ENCODE measurements at places on chromosomes 12 and 14.
A peak's percentile ranks its signal among the peaks of the same experiment; 100 is the strongest.

DNA sequence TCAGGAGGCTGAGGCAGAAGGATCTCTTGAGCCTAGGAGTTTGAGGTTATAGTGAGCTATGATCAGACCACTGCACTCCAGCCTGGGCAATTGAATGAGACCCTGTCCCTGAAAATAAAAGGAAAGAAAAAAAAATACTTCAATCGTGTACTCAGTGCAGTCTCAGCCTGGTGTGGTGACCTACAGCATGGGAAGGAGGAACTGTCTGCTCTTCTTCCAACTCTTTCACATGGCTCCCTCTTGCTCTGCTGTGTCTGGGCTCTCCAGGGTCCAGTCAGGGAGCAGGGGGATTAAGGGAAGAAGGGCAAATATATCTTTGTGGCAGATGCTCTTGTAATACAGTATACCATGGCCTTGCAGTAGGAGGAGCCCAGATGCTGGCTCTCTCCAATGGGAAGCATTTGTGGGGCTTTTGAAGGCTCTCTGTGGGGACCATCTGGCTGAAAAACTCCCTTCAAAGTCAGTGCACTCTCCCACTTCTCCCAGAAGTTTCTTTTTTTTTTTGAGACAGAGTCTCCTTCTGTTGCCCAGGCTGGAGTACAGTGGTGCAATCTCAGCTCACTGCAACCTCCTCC, 76.6 kb upstream of the TMPO start:
- no peak for DNase-seq

DNA sequence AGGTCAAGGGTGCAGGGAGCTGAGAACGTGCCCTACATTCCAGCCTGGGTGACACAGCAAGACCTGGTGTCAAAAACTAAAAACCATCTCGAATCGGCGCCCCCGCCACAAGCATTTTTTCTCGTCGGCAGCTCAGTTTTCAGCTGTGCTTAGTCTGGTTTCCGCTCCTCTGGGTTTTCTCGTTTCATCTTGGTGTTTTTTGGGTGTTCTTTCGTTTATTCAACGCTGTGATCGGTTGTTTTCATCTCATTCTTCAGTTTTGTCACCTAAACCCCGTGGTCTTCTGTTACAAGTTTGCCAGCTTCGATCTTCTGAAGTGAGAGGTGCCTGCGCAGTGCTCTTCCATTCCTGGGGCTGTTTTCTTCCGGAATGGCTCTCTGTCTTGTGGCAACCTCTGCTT, 41.4 kb downstream of the NOC4L start:
- DNase-seq, result no peak

DNA sequence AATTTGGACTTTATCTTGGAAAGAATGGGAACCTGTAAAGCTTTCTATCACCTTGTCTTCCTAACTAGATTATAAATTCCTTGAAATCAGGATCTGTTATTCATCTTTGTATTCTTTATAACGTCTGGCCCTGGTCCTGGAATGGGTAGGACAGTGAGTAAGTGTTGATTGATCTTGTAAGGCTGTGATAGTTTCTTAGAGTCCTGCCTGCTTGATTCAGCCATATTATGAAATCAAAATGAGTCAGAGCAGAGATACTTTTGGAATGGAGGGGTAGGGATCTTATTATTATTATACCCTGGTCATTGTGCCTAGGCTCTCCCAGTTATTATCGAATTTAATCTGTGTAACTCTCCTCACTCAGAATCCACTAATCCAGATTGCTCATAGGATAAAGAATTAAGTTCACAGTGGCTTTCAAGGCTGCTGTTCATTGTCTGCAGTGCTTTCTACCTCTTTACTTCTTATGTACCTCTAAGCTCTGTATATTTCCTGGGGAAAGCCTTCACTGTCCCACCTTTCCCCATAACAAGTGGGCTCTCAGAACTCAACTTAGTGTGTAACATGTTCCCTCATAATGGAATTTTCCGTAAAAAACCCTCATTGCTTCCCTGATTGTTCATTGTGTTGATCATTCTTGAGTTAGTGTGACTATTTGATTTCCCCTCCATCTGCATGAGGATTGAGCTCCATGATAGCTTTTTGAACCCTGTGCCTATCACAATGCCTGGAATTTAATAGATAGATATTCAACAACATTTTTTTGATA, 93.3 kb downstream of the DAAM1 start:
- no peak for DNase-seq

- DNase-seq, result no peak
Measured at GRCh38 chr12:89525305-89525823, 483 bp downstream of the POC1B start.

DNA sequence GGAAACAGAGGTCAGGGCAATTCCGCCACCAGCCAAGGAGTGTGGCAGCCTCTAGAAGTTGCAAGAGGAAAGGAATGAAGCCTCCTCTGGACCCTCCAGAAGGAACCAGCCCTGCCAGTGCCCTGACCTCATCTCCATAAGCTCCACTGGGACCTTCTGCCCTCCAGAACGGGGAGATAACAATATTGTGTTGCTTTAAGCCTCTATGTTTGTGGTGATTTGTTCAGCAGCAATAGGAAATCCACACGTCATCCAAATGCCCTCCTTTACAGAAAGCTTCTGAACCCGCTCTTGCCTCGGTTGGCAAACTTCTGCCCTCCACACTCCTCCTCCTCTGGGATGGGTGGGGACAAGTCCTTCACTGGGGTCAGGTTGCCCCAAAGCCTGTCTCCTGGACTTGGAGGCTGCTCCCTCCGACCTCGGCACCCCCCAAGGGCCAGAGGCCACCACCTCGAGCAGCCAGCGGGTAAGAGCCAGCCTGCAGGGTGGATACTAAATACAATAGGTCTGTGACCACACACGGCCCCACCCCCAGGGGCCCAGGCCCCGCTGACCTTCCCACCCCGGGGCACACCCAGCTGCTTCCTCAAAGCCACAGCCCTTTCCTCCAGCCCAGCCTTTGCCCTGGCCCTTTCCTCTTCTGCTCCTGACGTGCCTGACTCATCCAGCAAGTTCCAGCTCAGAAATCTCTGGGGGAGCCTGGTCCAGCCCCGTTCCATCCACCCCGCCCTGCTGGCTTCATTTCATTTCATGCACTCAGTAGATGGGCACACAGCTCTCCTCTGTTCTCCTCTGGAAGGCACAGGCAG, 58.7 kb upstream of the NCOR2 start:
- no peak for DNase-seq

GRCh38 chr14:24231263-24232120, 675 bp downstream of the NEDD8 start:
- no peak for DNase-seq

DNA sequence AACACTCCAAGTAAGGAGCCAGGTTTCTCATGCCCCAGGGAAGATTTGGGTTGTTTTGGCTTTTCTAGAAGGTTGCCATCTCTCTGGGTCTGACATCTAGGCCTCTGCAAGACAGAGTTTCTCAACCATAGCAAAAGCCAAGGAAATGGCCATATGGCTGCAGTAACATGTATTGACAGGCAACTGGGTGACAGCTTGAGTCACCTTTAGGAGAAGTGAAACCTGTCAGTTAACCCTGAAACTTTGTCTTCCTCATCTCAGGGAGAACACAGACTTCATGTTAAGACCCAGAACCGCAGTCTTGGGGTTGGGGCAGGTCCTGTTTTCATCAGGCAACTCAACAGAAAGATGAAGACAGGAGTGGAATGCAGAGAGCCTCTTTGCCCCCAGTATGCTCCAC, 46.0 kb upstream of the PLBD1 start:
- DNase-seq, result peak; percentile 82

Measured in SIG-M5 (cell line).